ENCODE measurements at places on chromosomes 6 and 20.

- peak; percentile 49 for DNase-seq
These were observed 29.3 kb downstream of the PTPRK start for GRCh38 chr6:128491100-128491581.

DNA sequence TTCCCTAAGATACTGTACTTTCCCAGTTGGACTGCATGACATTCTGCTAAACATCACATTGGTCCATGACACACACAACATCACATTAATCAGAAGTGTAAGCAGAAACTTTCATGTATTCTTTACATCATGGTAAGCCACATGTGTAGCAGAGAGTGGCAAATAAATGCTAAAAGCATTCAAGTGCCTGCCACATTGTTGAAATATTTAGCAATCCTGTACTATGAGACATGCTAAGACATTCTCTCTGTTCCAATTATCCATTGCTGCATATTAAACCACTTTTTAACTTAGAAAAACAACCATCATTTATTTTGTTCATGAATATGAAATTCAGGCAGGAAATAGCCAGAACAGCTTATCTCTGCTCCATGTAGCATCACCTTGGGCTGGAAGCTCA lies 207.7 kb upstream of the GJE1 start:
- DNase-seq, result peak; percentile 25

DNA sequence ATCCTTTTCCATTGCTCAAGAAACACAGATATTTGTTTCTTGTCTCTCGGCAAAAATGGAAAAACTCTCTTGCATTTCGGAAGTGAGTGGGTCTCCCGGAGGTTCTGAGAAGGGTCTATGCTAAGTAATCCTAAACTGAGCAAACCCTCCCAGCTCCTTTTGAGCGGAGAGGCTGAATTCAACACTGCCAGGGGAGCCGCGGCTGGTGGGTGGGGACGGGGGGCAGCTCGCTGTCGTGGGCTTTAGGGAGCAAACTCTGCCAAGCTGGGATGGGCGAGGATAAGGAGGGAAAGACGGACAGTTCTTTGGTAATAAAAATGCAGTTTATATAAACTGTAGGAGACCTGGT lies 211.4 kb downstream of the FOXC1 start:
- no peak for DNase-seq

DNA sequence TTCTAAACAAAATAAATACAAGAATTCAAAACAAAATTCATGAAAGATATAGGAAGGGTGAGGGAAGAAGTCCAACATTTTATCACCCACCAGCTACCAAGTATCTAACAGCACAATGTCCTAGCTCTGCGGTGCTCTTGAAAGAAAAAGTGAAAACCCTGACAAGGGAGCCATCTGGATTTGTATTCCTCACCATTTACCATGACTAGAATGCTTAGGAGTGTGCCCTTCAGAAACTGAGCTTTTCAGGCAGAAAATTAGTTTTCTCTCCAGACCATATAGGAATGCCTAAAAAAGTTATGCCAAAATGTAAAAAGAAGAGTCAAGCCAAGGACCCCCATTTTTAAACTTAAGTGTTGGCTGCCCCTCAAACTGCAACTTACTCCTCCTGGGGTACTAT lies 4.5 kb downstream of the SNX5 start:
- DNase-seq, result no peak

DNA sequence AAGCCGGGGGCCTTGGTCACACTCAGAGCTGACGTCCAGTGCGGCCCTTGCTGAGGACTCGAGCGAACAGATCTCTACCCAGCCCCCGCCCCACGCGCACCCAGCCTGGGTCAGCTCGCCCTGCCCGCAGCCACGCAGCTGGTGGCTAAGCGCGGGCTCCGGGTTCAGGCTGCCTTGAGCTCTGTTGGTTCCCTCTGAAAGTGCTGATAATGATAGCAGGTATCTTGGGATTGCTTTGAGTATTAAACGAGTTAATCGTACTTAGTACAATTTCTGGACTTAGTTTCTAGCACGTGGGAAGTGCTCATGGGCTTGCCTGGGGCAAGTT lies 88.1 kb upstream of the TGM3 start:
- DNase-seq, result no peak

- DNase-seq, result no peak
These were observed 52.6 kb upstream of the C20orf144 start for GRCh38 chr20:33609504-33609903.

DNA sequence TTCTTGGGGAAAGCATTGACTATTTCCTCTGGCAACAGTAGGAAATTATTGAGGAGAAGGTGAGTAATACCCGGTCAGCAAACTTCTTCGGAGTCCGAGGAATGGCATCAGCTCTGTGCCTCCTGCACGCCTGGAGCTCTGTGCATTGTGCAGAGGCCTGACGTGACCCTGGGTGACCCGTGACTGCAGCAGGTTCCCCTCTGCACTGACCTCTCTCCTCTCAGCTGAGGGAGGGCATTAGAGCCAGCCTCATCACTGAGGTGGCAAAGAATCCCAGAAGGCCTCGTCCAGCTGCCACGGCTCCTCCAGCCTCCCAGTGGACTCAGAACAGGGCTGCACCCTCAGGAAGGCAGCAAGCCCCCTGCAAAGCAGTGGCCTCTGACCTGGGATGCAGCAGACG lies 502.9 kb downstream of the CD83 start:
- DNase-seq, result no peak

- DNase-seq, result no peak
These were observed 109.3 kb downstream of the HACE1 start for GRCh38 chr6:104750449-104750848.

DNA sequence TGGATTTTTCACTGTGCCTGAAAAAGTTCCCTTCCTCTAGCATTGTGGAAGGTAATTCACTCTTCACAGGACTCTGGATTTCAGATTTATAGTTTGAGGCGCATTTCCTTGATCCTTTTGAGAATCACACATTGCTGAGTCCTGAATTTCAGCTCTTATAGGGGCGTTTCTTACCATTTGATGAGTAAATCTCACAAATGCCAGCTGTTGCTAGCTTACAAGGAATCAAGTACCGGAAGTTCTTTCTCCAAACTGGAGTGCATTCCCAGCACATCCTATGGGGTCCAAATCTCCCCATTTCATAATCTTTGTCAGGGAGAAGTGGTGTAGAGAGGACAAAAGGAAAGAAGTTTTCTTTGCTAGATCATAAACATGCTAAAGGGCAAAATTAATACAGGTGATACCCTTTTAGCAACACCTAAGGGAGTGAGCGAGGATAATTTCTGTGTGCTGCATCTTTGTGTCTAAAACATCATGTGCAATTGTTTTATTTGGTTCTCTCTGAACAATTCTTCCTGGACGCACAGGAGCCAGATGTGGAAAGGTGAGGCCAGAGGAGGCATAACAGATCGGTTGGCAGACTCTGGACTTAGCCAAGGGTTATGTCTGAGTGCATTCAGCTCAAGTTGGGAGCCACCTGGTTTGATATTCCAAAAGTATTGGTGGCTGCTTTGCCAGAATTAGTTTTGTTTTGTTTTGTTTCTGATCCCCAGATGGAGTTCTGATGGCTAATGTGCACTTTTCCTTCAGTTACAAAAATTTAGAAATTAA lies 37.4 kb upstream of the EYA2 start:
- DNase-seq, result no peak

GRCh38 chr20:56328861-56329260 lies 29.9 kb upstream of the FAM210B start:
- peak; percentile 20 for DNase-seq

- DNase-seq, result no peak
These were observed 36.4 kb upstream of the HLA-C start for GRCh38 chr6:31308050-31308844.

DNA sequence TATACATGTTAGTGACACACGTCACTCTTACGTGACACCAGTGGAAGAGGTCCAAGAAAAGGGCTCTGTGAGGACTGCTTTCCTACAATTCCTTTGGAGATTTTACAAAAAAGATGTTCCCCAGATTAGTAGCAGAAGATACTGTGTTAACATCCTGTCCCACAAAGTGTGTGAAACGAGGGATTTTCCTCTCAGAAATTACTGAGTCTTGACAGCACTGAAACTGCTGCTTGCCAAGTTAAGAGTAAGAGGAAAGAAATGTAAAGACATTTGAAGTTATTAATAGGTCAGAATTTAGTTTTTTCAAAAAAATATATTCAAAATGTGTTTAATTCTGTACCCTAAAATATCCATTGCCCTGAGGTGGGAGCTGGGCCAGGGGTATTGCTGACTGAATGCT lies 58.8 kb upstream of the MAP7 start:
- DNase-seq, result peak; percentile 91

DNA sequence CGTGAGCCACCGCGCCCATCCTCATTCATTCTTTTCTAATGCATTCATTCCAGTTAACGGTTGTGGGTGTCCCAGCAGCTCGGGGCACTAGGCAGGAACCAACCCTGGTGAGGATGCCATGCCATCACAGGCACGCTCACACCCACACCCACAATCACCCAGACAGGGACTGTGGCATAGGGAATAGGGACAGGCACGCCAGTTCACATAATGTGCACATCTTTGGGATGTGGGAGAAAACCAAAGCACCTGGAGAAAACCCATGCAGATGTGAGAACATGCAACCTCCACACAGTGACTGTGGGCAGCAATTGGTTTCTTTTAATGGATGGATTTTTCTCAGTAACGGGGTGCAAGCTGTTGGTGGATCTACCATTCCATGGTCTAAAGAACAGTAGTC lies 64.3 kb downstream of the IRF4 start:
- DNase-seq, result no peak

- DNase-seq, result no peak
These were observed 293.7 kb upstream of the TCF21 start for GRCh38 chr6:133595111-133595761.

DNA sequence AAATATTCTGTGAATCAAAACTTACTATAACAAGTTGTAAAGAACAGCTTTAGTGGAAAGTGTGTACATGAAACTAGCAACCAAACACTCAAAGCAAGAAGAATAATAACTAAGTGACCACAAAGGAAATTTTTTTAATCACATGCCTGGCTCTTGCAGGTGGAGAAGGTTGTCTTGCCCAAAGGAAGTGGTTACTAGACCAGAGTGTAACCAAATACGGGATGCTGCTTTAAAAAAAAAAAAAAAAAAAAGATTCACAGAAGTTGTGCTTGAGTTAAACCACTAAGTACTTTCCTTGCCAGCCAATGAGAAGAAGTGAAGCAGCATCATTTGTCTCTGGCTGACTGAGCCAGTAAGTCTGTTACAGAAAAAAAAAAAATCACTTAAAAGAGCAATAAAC lies 19.1 kb upstream of the HLA-DQB1 start:
- DNase-seq, result peak; percentile 63

DNA sequence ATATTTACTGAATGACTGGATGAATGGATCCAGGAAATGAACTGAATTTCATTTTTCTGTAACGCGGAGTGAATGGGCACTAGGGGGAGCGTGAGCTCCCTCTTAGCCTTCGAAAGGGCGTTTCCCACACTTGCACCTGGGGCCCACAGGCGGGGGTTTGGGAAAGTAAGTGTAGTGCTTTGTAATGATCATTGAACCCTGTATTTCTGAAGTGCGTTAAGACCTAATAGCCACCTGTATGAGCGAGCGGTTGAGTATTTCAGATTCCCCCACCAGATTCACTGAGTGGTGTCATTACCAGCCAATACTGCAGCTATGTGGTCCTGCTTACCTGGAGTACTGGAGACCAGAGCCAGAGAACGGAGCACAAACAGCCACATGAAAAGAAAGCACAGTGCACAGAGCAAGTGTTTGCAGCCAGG lies 10.5 kb downstream of the SYTL3 start:
- peak; percentile 51 for DNase-seq

All from choroid plexus epithelial cell (primary cell).